ENCODE measurements at places on chromosomes 12 and 14. TPM values are rescaled to one million over a fixed set of nuclear protein-coding genes. Genes with fewer than 3 reads are reported as not detected.

GRCh38 chr14:74855021-74855420 lies 20.9 kb downstream of the PROX2 start:
- H3K27me3 ChIP-seq, result no peaks in the 10 kb centered on the region
- no peak for DNase-seq
- H3K4me1 ChIP-seq, result peaks cover 26% of the 10 kb centered on the region
- H3K4me3 ChIP-seq, result no peak overlapping the region
- H3K27ac ChIP-seq, result no peak overlapping the region

GRCh38 chr12:104959335-104959841 lies 1.3 kb upstream of the SLC41A2 start:
- no peak overlapping the region for H3K4me3 ChIP-seq
- DNase-seq, result no peak
- peaks cover 5% of the 10 kb centered on the region for H3K27me3 ChIP-seq
- no peaks in the 10 kb centered on the region for H3K36me3 ChIP-seq

Gene WNT1
- not detected for total RNA-seq

DNA sequence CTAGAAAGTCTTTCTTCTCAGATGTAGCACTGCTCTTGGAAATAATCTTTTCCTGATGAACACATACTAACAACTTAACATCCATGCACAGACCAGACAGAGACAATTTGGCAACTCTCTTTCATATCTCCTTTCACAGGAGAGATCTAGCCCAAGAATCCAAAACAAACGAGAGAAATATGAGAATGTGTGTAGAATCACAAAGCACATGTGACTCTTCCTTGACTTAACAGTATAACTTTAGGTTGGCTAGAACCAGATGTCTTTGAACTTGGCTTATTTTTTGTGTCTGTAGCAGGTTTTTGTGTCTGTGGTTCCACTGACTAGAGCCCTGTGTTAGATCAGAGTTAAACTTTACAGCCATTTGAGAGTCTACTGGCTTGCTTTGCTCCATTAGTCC lies 114.2 kb downstream of the STXBP6 start:
- no peaks in the 10 kb centered on the region for H3K27me3 ChIP-seq
- no peak overlapping the region for H3K27ac ChIP-seq
- H3K4me1 ChIP-seq, result no peaks in the 10 kb centered on the region

- H3K27me3 ChIP-seq, result no peaks in the 10 kb centered on the region
- no peak overlapping the region for H3K27ac ChIP-seq
- H3K36me3 ChIP-seq, result no peaks in the 10 kb centered on the region
- no peak overlapping the region for H3K4me3 ChIP-seq
- DNase-seq, result no peak
Observed at GRCh38 chr14:106879241-106879640, 1352.9 kb downstream of the TMEM121 start.

GRCh38 chr12:82964446-82964845 lies 277.7 kb downstream of the TMTC2 start:
- DNase-seq, result peak; percentile 6
- H3K27me3 ChIP-seq, result no peaks in the 10 kb centered on the region
- no peak overlapping the region for H3K27ac ChIP-seq
- H3K4me1 ChIP-seq, result no peaks in the 10 kb centered on the region
- no peaks in the 10 kb centered on the region for H3K36me3 ChIP-seq
